CD8-positive, alpha-beta memory T cell (primary cell): ENCODE measurements at places on chromosomes 1 and 21. TPM values are rescaled to one million over a fixed set of nuclear protein-coding genes. Genes with fewer than 3 reads are reported as not detected.

TMEM69 gene
- total RNA-seq: 45.8 TPM

OR2G6 gene
- total RNA-seq: not detected

LRRIQ3 gene
- total RNA-seq: 2.9 TPM

SRGAP2B gene
- 15.9 TPM for total RNA-seq

AADACL3 gene
- total RNA-seq: not detected

B3GALT5 gene
- not detected for total RNA-seq

OLFML2B gene
- total RNA-seq: 0.22 TPM

DNA sequence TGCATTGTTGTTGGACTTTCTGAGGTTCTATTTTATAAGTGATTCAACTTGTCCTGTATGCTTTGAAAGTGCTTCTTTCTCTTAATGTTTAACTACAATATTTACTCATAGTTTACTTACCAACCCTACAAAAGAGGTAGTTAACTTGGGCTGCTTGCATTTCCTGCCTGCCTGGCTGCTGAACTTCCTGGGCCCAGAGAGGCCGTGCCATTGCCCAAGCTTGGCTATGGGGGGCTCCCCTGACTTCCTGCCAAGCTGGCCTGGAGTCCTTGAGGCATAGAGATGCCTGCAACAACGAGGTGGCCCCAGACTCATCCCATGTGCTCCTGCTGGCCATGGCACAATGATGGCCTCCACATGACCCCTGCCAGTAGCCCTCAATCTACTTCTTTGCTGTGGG lies 361.6 kb upstream of the PLD5 start:
- no peak for DNase-seq
- H3K27ac ChIP-seq: no peak overlapping the region
- H3K36me3 ChIP-seq: no peaks in the 10 kb centered on the region
- no peak overlapping the region for H3K4me3 ChIP-seq
- no peaks in the 10 kb centered on the region for H3K27me3 ChIP-seq
- H3K4me1 ChIP-seq: no peaks in the 10 kb centered on the region

DNA sequence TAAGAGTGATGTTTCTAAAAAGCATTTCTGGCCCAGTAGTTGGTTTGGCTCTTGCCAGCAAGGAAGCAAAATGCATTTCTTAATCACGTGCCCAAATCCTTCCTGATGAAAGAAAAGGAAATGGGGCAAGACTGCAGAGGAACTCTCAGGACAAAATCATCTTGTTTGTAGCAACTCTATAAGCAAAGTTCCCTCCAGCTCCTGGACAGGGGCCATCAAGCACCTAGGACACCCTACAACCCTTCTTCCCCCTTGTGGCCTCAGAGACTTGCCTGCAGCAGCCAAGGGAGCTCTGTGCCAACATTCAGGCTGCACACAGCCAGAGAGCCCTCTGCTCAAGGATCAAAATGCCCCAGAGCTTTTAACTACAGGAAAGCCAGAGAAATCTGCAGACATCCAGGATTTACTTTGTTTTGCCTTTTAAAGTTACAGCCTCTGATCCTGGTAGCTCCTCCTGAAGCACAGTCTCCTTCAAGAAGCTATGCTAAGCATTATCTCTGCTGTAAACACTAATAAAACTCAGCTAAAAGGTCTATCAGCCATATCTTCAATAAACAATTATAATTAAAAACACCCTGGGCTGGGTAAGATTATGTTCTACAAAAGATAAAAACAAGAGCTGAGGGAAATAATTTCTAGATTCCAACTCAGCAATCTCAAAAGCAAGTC lies 105.0 kb downstream of the KIAA0319L start:
- peaks cover 17% of the 10 kb centered on the region for H3K4me1 ChIP-seq
- no peak overlapping the region for H3K27ac ChIP-seq
- no peaks in the 10 kb centered on the region for H3K27me3 ChIP-seq

- H3K4me1 ChIP-seq: no peaks in the 10 kb centered on the region
- H3K4me3 ChIP-seq: no peak overlapping the region
- H3K27ac ChIP-seq: no peak overlapping the region
- no peak for DNase-seq
Measured at GRCh38 chr1:243628476-243628907, 221.6 kb downstream of the AKT3 start.

DNA sequence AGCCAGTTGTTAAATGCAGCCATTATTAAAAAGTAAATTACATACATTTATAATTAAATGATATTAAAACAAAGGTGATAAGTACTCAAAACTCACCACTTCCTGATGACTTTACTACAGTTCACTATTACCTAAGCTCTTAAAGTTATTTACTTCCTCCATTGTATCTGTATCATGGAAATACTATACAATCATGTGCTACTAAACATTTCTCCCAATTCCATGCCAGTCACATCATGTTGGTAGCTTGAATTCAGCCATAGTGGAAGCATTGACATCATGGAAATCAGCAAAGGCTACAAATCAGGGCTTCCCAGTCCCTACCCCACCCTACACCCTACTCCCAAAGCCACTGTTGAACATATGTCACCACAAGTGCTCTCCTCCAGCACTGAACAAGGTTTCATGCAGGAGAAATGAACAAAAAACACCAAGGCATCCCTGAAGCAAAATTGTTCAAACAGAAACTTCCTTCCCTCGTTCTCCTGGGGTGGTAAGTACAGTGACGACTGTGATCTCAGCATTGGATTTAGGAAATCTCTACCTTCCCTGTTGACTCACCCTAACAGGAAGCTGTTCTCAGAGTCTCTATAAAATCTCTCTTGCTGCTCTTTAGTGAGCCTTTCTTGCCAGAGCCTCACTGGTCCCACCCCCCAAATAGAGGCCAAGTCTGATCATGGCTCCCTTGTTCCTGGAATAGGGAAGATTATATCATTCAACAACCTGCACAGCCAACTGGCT lies 12.7 kb downstream of the VSIG8 start:
- H3K36me3 ChIP-seq: no peaks in the 10 kb centered on the region
- H3K4me3 ChIP-seq: no peak overlapping the region
- no peak overlapping the region for H3K27ac ChIP-seq
- no peak for DNase-seq
- no peaks in the 10 kb centered on the region for H3K27me3 ChIP-seq
- peaks cover 7% of the 10 kb centered on the region for H3K4me1 ChIP-seq

DNA sequence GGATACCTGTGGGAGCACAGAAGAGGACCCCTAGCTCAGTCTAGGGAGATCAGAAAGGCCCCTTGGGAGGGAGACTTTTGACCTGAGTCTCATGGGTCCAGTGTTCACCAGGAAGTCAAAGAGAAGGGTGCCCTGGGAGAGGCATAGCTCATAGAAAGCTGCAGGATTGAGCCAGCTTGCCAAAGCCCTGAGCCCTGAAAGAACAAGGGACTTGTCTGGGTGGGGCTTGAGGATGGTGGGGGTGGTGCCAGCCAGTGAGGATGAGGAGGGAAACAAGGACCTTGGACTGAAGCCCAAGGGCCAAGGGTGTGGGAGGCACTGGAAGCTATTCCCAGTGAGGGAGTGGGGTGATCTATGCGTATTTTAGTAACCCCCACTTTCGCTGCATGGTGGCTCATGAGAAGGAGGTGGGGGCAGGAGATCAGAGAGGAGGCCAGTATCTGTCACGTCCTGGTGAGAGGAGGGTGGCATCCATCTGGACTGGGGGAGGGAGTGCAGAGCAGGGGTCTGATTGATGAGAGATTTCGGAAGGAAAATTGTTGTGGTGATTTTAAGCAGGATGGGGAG lies 28.4 kb downstream of the DMBX1 start:
- H3K4me1 ChIP-seq: no peaks in the 10 kb centered on the region
- DNase-seq: no peak
- no peak overlapping the region for H3K4me3 ChIP-seq
- H3K36me3 ChIP-seq: no peaks in the 10 kb centered on the region

- no peaks in the 10 kb centered on the region for H3K27me3 ChIP-seq
- no peak overlapping the region for H3K27ac ChIP-seq
- no peak for DNase-seq
- no peaks in the 10 kb centered on the region for H3K4me1 ChIP-seq
Measured at GRCh38 chr1:21099034-21099868, 77.4 kb downstream of the EIF4G3 start.

DNA sequence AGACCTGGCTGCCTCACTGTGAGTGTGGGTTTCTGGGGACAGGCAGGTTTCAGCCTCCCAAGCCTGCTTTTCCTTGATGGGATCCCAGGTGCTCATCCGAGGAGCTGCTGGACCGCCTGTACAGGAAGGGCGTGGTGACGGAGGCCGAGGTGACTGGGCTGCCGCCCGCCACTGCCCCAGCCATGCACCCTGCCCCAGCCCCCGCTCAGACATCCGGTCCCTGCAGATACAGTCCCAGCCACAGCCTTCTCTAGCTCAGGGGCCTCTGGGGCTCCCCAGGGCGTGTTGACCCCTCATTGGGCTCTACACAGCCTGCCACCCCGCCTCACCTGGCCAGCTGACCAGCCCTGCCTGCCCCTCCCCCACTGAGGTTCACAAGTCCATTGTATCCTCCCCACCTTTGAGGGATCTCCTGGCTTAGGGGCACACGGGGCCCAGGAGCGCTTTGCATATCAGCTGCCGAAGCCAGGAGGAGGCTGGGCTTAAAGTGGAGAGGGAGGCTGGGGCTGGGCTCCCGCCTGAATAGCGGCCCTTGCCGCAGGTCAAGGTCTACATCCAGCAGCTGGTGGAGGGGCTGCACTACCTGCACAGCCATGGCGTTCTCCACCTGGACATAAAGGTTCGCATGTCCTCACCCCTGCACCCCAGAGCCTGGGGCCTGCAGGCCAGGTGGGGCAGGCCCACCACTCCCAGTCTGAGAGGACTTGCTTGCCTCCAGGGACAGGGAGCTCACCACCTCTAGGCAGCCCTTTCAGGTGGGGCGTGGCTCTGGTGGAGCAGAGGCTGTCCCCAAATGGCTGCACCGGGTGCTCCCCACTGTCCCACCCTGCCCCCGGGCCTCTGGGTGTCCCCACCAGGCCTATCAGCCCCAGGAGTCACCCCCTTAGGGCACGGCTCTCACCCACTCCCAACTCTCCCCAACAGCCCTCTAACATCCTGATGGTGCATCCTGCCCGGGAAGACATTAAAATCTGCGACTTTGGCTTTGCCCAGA lies 38.5 kb downstream of the TRIM11 start:
- no peak for DNase-seq
- H3K27me3 ChIP-seq: no peaks in the 10 kb centered on the region
- no peak overlapping the region for H3K4me3 ChIP-seq

GRCh38 chr1:202663131-202663530 lies 47.1 kb downstream of the SYT2 start:
- peaks cover 4% of the 10 kb centered on the region for H3K27me3 ChIP-seq
- H3K4me3 ChIP-seq: no peak overlapping the region
- H3K36me3 ChIP-seq: no peaks in the 10 kb centered on the region
- no peak for DNase-seq
- H3K27ac ChIP-seq: no peak overlapping the region
- H3K4me1 ChIP-seq: no peaks in the 10 kb centered on the region

DNA sequence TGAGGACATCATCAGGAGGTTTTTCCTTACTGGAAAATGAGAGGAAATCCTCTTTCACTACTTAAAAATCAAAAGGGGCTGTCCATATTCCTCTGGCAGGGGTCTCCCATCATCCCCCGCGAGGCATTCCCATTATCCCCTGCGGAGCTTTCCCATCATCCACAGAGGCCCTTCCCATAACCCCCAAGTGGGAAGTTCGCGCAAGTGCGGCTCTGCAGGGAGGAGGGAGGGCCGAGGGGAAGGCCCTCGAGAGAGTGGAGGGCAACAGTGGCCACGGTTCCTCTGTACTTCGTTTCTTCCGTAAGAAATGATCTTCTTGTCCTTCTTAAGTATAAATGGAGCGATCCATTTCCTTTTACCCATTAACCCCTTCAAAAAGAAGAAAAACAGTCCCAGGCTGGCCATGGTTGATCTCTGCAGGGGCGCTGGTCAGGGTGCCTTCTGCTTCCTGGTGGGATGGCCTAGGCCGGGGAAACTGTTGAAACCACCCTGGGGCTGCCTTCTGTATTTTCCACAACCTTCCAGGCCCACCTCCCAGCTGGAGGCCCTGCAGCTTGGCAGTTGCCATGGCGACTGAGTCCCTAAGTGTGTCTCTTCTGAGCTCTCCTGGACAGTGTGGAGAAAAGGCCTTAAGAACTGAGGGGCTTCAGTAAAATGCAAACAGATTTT lies 3.6 kb upstream of the RSPH1 start:
- H3K4me3 ChIP-seq: no peak overlapping the region
- no peak for DNase-seq
- no peaks in the 10 kb centered on the region for H3K36me3 ChIP-seq
- H3K27ac ChIP-seq: no peak overlapping the region
- H3K4me1 ChIP-seq: peaks cover 18% of the 10 kb centered on the region

DNA sequence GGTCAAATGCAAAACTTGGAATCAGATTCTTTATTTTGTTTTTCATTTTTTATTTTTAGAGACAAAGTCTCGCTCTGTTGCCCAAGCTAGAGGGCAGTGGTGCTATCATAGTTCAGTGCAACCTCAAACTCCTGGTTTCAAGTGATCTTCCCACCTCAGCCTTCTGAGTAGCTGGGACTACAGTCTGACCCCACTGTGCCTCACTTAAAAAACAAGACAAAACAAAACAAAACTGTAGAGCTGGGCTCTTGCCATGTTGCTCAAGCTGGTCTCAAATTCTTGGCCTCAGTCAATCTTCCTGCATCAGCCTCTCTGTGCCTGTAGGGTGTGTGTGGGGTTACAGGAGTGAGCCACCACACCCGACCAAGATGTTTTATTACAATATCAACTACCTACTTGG lies 396.0 kb upstream of the USP24 start:
- H3K36me3 ChIP-seq: no peaks in the 10 kb centered on the region
- DNase-seq: no peak
- no peak overlapping the region for H3K4me3 ChIP-seq
- H3K27ac ChIP-seq: no peak overlapping the region
- H3K27me3 ChIP-seq: no peaks in the 10 kb centered on the region
- no peaks in the 10 kb centered on the region for H3K4me1 ChIP-seq

DNA sequence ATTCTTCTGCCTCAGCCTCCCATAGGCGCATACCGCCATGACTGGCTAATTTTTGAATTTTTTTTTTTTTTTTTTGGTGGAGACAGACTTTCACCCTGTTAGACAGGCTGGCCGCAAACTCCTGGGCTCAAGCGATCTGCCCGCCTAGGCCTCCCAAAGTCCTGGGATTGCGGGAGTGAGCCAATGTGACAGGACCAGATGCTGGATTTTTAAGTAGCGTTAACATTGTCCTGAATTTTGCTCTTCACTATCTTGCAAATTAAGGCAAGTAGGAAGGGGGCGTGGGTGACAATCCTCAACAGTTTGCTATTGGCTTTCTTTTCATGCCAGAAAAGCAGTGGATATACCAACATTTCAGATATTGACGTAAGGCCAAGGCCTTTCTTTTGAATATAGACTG lies 49.7 kb upstream of the TSNAX start:
- no peaks in the 10 kb centered on the region for H3K4me1 ChIP-seq
- no peaks in the 10 kb centered on the region for H3K27me3 ChIP-seq
- DNase-seq: no peak
- H3K27ac ChIP-seq: no peak overlapping the region
- H3K4me3 ChIP-seq: no peak overlapping the region
- H3K36me3 ChIP-seq: no peaks in the 10 kb centered on the region
